ENCODE measurements at places on chromosomes 1 and 21.
A peak's percentile ranks its signal among the peaks of the same experiment; 100 is the strongest.

GRCh38 chr1:9426291-9426711 is 113.0 kb upstream of the SLC25A33 start:
- peak; percentile 86 for DNase-seq

DNA sequence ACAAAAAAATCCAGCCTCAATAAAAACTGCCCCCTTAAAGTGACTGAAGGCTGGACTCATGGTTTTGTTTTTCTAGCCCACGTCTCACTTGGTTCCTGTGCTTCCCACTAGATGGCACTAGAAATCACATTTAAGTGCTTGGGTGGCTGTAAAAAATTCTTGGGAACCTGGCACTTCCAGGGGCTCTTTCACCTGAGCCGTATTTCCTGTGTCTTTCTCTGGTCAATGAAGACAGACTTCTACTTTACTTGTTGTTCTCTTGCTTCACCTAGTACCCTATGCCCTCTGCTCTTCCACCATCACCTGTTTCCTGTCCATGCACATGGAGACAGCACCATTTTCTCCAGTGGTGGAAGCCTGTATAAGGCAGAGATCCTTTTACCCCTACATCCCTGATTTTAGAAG is 20.0 kb downstream of the METTL13 start:
- peak; percentile 38 for DNase-seq

DNA sequence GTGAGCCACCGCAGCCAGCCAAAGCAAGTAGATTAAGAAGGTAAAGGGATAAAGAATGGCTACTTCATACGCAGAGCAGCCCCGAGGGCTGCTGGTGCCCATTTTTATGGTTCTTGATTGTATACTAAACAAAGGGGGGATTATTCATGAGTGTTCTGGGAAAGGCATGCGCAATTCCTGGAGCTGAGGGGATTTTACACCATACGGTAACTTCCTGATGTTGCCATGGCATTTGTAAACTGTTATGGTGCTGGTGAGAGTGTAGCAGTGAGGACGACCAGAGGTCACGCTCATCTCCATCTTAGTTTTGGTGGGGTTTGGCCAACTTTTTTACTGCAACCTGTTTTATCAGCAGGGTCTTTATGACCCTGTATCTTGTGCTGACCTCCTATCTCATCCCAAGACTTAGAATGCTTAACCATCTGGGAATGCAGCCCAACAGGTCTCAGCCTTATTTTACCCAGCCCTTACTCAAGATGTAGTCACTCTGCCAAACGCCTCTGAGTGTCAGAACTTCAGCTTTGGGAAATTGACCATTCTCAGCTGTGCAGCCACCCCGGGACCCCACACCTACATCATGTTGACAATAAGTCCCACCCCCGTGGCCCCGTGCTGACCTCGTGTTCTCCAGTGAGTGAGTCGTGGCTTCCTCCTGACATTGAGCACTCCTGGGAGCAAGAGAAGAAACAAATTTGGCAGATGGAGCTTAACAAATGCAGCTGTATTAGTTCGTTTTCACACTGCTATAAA is 149.4 kb upstream of the COL6A1 start:
- no peak for DNase-seq

- no peak for DNase-seq
Observed at GRCh38 chr1:24849672-24850295, 80.3 kb downstream of the RUNX3 start.

DNA sequence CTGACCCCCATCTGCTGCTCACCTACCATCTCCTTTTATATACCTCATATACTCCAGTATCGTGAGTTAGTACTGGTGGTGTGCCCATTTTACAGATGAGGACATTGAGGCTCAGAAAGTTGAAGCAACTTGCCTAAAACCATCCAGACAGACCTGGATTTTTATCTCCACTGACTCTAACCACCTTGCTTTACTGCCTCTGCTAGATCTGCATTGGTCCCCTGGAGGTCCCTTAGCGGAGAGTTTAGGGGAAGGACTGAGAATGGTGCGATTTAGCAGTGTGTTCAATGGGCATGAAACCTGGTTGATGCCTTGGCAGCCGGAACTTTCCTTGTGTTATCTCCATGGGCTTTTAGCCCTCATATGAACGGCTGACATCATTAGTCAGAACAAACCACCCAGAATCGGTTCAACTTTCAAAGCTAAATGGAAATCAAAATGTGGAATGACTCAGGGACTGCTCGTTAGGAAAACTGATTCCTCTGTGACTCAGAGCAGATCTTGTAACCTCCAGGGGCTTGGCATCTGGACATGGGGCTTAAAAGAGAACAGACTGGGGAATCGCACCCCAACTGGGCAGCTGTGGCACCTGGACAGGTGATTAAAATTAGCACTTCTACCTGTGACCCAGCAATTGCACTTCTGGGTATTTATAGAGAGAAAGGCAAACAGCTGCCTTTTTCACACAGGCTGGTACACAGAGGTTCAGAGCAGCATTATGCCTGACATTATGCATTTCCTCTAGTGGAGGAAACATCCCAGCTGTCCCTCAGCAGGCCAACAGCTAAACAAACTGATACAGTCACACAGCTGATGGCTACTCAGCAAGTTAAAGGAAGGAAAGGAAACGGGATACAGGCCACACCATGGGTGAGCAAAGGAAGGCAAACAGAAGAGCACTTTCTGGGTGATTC is 25.3 kb downstream of the TMEM51 start:
- DNase-seq = no peak

GRCh38 chr1:50633465-50633864 is 210.2 kb upstream of the DMRTA2 start:
- DNase-seq = no peak

GRCh38 chr1:165539306-165539705 is 4.5 kb upstream of the LRRC52 start:
- no peak for DNase-seq

GRCh38 chr1:67646145-67647035 is 38.6 kb upstream of the GADD45A start:
- DNase-seq = no peak

DNA sequence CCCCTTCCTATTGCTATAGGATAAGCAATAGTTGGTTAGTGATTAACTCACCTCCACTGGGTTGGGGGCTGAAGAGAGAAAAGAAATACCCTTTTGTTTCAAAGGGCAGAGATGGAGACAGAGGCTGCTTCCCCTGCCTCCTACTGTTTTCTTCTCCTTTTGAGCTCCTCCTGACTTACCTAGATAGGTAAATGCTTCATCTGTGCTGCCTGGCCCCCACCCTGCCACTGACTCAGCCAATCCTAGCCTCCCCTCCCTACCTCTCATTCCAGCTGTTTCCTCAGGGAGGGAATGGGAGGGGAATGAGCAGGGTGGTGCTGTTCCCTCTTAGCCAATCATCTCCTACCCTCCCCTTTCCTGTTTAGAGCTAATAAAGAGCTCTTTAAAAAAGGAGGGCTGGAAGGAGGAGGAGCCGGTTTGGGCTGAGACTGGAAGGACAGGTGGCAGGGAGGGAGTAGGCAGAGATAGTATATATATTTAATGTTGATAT is at the start of gene C1orf116:
Gene C1orf116 (minus strand): TSS at position 229 of the 490 bp plus-strand sequence. CDS start 5,158 bp downstream, outside the sequence.
- no peak for DNase-seq

GRCh38 chr21:35896060-35896459 is 164.3 kb downstream of the SETD4 start:
- no peak for DNase-seq

Data from germinal center (tissue), 1 donor.